ENCODE measurements at places on chromosomes 2 and 18. TPM values are rescaled to one million over a fixed set of nuclear protein-coding genes. Genes with fewer than 3 reads are reported as not detected.

The CFC1 gene
- polyA plus RNA-seq: not detected

GRCh38 chr2:135870571-135870970 lies 5.7 kb downstream of the MCM6 start:
- H3K4me1 ChIP-seq: peaks cover 9% of the 10 kb centered on the region
- no peak overlapping the region for H3K27ac ChIP-seq
- no peak overlapping the region for H3K4me3 ChIP-seq
- H3K36me3 ChIP-seq: peaks cover 13% of the 10 kb centered on the region
- no peaks in the 10 kb centered on the region for H3K27me3 ChIP-seq

- DNase-seq: no peak
- peak overlapping the region; percentile 61 for H3K4me3 ChIP-seq
- H3K27ac ChIP-seq: peak overlapping the region; percentile 29
Measured at GRCh38 chr2:236164201-236164924, 3.8 kb downstream of the GBX2 start.

DNA sequence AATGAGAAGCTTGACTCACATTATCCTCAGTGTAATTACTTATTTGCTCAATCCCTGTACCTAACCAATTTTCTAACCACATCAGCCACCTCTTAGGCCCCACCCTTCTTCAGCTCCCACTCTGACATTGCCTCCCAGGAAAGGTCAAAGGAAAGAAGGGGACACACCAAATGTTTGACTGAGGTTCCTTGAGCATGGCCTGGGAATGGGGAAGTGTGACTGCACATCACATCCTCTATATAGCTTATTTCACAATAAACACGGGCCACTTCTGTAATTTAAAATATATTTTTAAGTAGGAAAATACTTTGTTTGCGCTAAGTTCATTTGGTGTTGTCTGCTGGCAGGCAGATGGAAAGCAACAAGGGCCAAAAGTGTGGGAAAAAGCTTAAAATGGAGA lies 3.0 kb upstream of the FIGLA start:
- H3K4me3 ChIP-seq: no peak overlapping the region
- no peaks in the 10 kb centered on the region for H3K36me3 ChIP-seq
- no peak overlapping the region for H3K27ac ChIP-seq
- no peak for DNase-seq

Data from naive B cell (primary cell).